ENCODE measurements at places on chromosomes 13 and 19. TPM values are rescaled to one million over a fixed set of nuclear protein-coding genes. Genes with fewer than 3 reads are reported as not detected.

DNA sequence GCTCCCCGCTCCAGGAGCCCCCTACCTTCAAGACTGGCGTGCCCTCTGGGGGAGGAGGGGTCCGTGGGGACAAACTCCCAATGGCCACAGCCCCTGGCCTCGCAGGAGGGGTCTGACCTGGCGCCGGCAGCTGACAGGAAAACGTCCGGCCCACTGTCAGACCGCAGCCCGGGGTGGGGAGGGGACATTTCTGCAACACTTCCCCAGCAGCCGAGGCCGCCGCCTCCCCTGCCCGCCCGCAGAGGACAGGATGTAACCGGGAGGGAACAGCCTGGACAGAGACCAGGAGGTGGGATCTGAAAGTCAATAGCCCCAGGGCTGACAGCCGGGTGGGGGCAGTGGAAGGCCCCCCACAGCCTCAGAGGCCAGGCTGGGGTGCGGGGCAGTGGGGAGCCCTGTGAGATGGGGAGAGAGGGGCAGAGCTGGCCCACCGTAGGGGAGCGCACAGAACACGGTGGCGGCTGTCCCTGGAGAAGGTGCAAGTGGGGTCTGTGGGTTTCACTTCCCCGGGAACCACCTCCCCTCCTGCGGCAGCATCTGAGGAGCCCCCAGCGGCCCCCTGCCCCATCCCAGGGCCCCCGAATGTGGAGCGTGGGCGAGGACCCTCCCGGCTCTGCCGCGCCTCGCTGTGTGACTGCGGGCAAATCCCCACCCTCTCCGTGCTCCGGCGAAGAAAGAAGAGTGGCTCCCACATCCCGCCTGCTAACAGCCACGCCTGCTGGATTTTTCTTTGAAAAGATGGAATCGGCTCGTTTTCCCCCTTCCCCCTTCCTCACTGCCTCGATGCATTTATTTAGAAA is at the start of gene PEAK3:
Gene PEAK3, minus strand, starts transcription at position 114 of the 800 bp plus-strand sequence. CDS start 1,244 bp downstream, outside the sequence.
- DNase-seq, result peak; percentile 64

DNA sequence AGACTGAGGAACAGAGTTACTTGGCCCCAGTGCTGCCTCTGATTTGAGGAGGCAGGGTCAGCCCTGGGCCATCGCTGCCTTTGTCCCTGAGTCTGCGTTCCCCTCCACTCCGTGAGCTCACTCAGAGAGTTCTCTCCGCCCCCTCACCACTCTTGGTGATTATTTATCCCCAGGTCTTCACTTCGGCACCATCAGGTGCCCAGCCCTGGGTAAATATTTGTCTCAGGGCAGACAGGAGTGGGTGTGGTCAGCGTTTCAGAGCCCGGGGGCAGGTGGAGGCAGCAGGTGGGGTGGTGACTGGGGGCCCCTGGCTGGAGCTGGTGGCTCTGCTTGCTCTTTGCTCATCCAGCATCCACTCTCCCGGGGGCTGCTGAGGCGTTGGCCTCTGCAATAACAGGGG is 20.6 kb downstream of the PPP1R37 start:
- no peak for DNase-seq

- DNase-seq, result no peak
Measured at GRCh38 chr13:111219950-111220349, 100.5 kb upstream of the TEX29 start.

DNA sequence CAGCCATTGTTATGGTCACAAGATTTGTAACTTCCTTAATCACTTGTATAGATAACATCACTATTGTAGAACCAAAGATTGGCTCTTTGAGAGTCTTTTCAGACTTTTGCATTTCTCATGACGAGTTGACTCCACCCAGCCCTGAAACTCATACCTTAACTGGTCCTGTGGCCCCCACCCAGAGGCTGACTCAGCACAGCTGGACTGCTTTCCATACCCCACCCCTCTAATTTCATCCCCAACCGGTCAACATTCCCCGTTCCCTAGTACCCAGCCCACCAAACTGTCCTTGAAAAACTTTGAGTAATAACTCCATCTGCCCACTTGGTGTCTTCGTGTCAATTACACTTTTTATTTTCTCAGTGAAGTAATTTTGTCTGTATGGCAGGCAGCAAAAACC is 32.1 kb upstream of the SLITRK1 start:
- no peak for DNase-seq

GRCh38 chr13:41512441-41512840 is 55.1 kb downstream of the RGCC start:
- DNase-seq, result no peak

DNA sequence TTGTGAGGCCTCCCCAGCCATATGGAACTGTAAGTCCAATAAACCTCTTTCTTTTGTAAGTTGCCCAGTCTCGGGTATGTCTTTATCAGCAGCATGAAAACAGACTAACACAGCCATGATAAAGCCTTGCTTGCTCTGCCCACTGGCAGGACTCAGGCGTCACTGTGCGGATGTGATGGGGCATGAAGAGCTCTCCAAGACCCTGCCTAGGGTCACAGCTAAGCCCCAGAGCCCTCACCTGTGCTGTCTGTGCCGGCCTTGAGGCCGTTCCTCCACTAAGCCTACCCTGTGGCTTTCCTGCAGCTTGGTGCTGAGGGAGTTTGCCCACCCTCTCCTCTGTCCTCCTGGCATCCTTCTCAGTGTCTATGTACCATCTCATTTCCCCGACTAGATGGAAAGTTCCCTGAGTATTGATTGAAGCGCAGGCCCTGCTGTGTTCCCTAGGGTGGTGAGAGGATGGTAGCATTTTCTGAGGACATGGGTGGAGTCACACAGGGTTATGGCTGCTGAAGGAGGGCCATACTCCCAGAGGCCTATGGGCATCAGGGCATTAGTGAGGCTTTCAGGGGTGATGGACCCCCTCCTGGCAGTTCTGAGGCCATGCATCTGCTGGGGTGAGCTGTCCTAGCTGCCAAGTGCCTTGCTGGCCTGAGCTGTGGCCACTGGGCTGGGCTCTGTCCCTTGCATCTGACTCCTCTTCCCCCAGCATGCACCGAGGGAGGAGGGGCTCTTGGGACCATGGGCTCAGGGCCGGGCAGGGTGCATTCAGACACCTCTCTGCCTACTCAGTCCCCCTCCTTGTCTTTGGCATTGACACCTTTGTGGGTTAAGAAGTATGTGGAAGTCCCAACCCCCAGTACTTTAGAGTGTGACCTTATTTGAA is 75.3 kb downstream of the TEX29 start:
- DNase-seq, result no peak

DNA sequence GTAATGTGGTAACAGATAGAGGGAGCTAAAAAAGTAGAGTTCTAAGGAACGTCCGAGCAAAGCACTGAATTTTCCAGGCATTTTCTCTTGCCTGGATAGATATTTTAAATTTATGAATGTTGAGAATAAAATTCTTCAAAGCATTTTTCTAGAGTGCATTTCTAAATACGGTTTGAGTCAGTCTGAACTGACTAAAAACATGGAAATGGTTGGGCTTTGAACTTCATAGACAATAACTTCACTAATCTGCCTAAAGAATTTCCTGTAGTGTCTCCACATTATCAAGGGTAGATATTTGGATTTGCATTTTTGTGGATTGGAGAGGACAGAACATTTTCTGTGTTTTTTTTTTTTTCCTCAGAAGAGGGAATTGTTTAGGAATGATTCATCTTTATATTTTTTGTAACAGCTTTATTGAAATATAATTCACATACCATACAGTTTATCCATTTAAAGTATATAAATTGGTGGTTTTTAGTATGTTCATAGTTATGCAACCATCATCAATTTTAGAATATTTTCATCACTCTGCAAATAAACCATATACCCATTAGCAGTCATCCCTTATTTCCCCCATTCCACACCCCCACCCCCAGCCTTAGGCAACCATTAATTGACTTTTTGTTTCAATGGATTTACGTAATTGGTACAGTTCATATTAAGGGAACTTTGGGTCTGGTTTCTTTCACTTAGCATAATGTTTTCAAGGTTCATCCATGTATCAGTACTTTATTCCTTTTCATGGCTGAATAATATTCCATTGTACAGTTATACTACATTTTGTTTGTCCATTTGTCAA is 20.7 kb downstream of the GARRE1 start:
- no peak for DNase-seq

GRCh38 chr19:39262496-39262895 is 5.7 kb upstream of the IFNL2 start:
- DNase-seq, result no peak

DNA sequence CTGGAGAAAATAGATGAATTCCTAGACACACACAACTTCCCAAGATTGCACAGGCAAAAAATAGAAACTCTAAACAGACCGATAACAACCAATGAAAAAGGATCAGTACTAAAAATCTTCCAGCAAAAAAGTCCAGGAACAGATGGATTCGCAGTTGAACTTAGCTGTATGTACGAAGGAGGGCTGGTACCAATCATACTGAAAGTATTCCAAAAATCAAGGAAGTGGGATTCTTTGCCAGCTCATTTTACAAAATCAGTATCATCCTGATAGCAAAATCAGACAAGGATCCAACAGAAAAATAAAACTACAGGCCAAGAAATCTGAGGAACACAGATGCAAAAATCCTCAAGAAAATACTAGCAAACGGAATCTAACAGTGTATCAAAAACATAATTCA is 6.5 kb upstream of the LILRB2 start:
- no peak for DNase-seq

- DNase-seq, result no peak
Measured at GRCh38 chr13:73061876-73062275, 3.1 kb downstream of the KLF5 start.

- DNase-seq, result no peak
Measured at GRCh38 chr19:11092181-11092538, 2.9 kb downstream of the LDLR start.

GRCh38 chr19:14347999-14348889 is 33.0 kb upstream of the ADGRE5 start:
- peak; percentile 70 for DNase-seq

DNA sequence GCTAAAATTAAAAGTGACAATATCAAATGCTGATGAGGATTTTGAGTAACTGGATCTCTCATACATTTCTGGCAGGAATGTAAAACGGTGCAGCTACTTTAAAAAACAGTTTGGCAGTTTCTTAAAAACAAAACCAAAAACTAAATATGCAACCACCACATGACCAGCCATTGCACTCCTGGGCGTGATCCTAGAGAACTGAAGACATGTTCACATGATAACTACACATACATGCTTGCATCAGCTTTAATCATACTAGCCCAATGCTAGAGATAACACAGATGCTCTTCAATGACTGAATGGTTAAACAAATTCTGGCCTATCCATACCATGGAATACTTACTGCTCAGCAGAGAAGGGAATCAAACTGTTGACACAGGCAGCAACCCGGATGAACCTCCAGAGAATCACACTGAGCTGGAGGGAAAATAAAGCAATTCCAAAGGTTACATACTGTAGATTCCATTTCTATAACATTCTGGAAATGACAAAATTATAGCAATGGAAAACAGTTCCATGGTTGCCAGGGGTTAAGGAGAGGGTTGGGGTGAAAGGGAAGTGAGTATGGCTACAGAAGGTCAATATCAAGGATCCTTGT is 25.5 kb upstream of the NAXD start:
- DNase-seq, result no peak

- no peak for DNase-seq
Measured at GRCh38 chr19:13037731-13038130, 42.5 kb downstream of the NFIX start.

DNA sequence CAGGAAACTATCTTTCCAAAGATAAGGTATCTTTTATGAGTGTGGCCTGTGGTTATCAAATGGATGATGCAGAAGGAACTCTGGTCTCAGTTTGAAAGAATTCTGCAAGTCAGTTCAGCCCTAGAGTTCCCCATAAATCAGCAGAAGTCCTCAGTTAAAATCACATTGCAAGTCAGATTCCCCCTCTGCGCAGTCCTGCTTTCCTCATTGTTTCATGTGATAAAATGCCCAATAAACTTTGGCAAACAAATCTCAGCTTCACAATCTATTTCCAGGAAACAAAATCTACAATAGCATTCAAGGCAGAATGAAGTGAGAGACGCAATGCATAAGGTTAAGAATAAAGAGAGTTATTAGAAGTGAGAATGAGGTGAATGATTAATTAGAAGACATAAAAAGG is 216.3 kb upstream of the KLHL1 start:
- DNase-seq, result no peak

DNA sequence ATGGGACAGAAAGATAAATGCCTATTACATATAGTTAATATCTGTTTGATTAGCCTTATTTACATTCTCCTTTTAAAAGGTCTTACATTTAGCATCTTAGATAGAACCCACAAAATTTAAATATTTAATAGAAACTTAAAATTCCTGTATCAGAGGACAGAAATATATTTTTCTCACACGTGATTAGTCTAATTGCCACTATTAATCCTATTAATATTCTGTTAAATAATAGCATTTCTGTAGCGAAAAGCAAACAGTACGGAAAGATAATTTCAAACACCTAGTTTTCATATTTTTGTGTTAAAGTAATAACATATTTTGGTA is 380 bp upstream of the ZNF30 start:
- DNase-seq, result no peak

- DNase-seq, result no peak
Measured at GRCh38 chr13:26007261-26008125, 44.3 kb downstream of the SHISA2 start.

DNA sequence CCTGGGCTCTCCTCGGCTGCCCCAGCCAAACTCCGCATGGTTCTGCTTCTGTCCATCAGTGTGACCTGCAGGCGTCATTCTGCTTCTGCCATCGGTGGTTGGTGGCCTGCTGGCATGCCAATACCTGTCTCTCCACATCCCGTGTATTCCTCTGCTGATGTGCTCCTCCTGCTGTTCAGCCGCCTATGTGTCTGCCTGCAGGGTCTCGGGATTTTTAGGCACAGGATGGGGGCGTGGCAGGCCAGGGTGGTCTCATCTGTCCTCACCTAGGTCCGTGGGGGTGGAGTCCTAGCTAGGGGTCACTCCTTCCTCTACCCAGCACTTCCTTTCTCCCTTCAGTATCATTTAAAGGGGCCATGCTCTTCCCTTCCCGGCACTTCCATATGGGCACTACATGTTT is 33.0 kb upstream of the SGCG start:
- no peak for DNase-seq

- DNase-seq, result no peak
Measured at GRCh38 chr19:38429055-38429810, 3.2 kb upstream of the RASGRP4 start.

- DNase-seq, result no peak
Measured at GRCh38 chr13:41139296-41139966, 6.8 kb upstream of the KBTBD6 start.

The CYP2A6 gene
- polyA plus RNA-seq, result 0.25 TPM

The GPR12 gene
- not detected for polyA plus RNA-seq

The ZNF729 gene
- not detected for polyA plus RNA-seq

The SSC5D gene
- polyA plus RNA-seq, result 0.15 TPM

The ZIC2 gene
- not detected for polyA plus RNA-seq

The CYP4F11 gene
- polyA plus RNA-seq, result not detected

The ZNF90 gene
- 8.1 TPM for polyA plus RNA-seq

Measured in cardiac muscle cell (in vitro differentiated cells and primary cell).